ENCODE measurements at places on chromosomes 5 and 9. TPM values are rescaled to one million over a fixed set of nuclear protein-coding genes. Genes with fewer than 3 reads are reported as not detected.

- H3K36me3 ChIP-seq: no peaks in the 10 kb centered on the region
- H3K4me3 ChIP-seq: no peak overlapping the region
- no peak overlapping the region for H3K27ac ChIP-seq
- peaks cover 16% of the 10 kb centered on the region for H3K27me3 ChIP-seq
- H3K4me1 ChIP-seq: peaks cover 14% of the 10 kb centered on the region
Measured at GRCh38 chr5:10337107-10337506, 16.4 kb upstream of the MARCHF6 start.

GRCh38 chr5:10509575-10509974, 54.3 kb upstream of the ANKRD33B start:
- H3K27me3 ChIP-seq: peaks cover 9% of the 10 kb centered on the region
- peak overlapping the region; percentile 73 for H3K27ac ChIP-seq
- DNase-seq: no peak
- peaks cover 7% of the 10 kb centered on the region for H3K4me1 ChIP-seq

DNA sequence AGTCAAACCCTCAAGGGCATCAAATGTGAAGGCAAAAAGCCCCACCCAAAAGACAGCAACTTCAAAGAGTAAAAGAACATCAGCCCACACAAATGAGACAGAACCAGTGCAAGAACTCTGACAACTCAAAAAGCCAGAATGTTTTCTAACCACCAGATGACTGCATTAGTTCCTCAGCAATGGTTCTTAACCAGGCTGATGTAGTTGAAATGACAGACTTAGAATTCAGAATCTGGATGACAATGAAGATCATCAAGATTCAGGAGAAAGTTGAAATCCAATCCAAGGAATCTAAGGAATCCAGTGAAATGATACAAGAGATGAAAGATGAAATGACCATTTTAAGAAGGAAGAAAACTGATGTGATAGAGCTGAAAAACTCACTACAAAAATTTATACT, 339.7 kb downstream of the KIF4B start:
- no peaks in the 10 kb centered on the region for H3K27me3 ChIP-seq
- H3K36me3 ChIP-seq: peaks cover 4% of the 10 kb centered on the region
- H3K4me3 ChIP-seq: no peak overlapping the region
- DNase-seq: no peak
- no peak overlapping the region for H3K27ac ChIP-seq
- no peaks in the 10 kb centered on the region for H3K4me1 ChIP-seq

GRCh38 chr9:37466037-37466709, 923 bp upstream of the ZBTB5 start:
- H3K27ac ChIP-seq: peak overlapping the region; percentile 87
- peak; percentile 61 for DNase-seq
- H3K4me1 ChIP-seq: peaks cover 34% of the 10 kb centered on the region
- no peaks in the 10 kb centered on the region for H3K27me3 ChIP-seq

Gene STKLD1
- total RNA-seq: 0.19 TPM

DNA sequence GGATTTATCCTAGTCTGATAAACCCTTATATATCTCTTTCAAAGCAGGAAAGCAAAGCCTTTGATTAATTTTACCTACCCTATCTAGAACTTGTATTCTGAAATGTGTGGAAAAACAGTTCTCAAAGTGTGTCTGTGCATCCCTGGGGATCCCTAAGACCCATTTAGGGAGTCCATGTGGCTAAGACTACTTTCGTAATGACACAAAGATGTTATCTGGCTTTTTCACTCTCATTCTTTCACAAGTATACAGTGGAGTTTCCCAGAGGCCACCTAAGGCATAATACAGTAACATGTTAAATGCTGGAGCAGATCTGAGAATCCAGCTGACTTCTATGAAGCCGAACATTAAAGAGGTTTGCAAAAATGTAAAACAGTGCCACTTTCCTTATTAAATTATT, 54.3 kb upstream of the TNFSF15 start:
- no peak overlapping the region for H3K27ac ChIP-seq
- DNase-seq: no peak
- no peaks in the 10 kb centered on the region for H3K4me1 ChIP-seq
- H3K36me3 ChIP-seq: peaks cover 8% of the 10 kb centered on the region
- H3K4me3 ChIP-seq: no peak overlapping the region

Gene MPDZ
- total RNA-seq: not detected

Gene CA9
- not detected for total RNA-seq
